ENCODE measurements at places on chromosomes 1 and 21. TPM values are rescaled to one million over a fixed set of nuclear protein-coding genes. Genes with fewer than 3 reads are reported as not detected.

GRCh38 chr1:64861611-64862010, 104.7 kb downstream of the JAK1 start:
- no peak for DNase-seq

DNA sequence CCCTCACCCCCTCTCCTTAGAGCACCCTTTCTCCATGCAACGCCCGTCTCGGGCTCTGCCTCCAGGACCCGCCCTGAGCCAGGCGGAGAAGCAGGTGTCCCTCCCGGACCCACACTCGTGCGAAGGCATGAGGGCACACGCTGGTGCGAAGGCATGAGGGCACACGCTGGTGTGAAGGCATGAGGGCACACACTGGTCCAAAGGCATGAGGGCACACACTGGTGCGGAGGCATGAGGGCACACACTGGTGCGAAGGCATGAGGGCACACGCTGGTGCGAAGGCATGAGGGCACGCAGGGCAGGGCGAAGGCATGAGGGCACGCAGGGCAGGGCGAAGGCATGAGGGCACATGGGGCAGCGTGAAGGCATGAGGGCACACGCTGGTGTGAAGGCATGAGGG, 5.8 kb upstream of the TMEM52 start:
- no peak for DNase-seq

GRCh38 chr1:111699268-111699667, 39.9 kb downstream of the INKA2 start:
- no peak for DNase-seq

GRCh38 chr1:153786038-153786790, 11.0 kb downstream of the SLC27A3 start:
- DNase-seq = no peak

DNA sequence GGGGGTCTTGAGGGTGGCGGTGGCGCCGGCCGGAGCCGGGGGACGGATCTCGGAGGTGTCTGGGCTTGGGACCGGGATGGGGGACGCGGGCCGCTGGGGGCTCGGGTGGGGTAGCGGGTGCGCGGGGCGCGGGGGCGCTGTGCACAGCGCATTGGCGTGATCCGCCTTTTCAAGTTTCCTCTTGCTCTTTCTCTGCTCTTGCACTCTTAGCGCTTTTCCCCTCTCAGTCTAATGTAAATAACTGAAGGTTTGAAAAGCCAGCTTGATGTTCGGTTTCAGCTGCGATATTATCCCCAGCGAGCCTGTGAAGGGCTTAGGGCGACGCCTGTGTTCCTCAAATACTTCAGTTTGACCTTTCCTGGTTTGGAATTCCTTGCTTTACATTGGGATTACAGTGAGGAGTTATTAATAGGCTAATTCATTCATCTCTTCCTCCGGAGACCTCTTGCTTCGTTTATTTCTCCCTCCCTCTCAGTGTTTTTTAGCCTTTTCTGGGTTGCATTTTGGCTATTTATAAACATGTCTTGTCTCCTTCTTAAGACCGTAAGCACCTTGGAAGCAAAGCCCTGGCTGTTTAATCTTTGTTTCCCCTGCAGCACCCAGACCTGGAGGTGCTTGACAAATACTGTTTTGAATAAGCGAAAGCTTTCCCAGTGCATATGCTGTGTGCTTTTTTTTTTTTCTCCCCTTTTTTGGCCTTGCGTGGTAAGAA, 693 bp downstream of the RAB4A start:
- DNase-seq = peak; percentile 53

FHAD1 gene
- total RNA-seq = 0.41 TPM

GRCh38 chr1:235078480-235079381, 49.9 kb downstream of the TOMM20 start:
- no peak for DNase-seq

ACKR1 gene
- 0.41 TPM for total RNA-seq

GRCh38 chr1:227766015-227766634, 30.9 kb downstream of the SNAP47 start:
- DNase-seq = no peak

DNA sequence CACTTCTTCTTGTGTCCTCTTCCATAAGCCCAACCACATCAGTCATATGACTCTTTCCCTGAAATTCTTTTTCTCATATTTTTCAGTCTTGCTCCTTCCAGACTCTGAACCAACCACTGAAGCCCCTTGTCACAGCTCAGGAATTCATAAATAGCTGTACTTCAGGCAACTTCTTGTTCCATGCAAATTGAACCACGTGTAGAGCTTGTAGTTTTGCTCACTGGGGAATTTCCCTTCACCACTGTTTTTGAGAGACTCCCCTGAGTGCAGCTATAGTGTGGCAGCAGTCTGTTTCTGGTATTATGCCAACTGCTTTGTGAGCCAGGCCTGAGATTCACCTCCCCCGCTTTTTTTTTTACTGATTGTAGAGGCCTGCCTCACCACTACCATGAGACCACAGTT, 150.3 kb upstream of the SPAG17 start:
- no peak for DNase-seq

Measured in frontal cortex (tissue), 4 donors.